ENCODE measurements at places on chromosomes 12 and 14.
A peak's percentile ranks its signal among the peaks of the same experiment; 100 is the strongest.

DNA sequence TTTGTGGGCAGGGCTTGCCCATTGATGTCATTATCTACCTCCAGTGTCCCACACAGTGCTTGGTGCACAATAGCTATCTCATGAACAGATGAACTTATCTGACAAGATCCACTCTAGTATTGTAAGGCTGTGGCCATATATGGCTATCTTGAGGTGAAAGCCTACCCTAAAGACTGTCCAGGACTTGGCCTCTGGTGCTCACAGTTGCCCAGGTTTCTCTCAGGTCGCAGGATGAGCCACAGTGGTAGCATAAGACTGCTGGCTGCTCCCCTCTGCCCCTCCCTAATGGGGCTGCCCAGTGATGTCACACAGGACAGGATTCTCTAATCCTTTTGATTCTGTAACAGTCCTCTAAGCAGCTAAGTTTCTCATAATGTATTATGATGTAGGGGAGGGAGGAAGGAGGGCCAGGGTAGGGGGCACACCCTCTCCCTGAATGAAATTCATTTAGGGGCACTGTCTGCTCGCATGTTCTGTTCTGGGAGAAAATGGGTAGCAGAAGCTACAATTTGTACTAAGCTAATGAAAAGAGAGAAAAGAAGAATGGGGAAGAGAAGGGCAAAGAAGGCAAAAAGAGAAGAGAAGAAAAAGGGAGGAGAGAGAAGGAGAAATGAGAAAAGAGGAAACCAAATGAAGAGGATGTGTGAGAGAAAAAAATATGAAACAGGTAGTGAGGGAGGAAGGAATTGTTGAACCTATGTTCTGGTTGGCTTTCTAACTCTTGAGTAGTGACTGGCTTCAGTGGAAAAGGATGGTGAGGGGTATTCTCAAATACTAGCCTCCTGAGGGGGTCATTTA, 3.4 kb upstream of the PPM1A start:
- DNase-seq: no peak

DNA sequence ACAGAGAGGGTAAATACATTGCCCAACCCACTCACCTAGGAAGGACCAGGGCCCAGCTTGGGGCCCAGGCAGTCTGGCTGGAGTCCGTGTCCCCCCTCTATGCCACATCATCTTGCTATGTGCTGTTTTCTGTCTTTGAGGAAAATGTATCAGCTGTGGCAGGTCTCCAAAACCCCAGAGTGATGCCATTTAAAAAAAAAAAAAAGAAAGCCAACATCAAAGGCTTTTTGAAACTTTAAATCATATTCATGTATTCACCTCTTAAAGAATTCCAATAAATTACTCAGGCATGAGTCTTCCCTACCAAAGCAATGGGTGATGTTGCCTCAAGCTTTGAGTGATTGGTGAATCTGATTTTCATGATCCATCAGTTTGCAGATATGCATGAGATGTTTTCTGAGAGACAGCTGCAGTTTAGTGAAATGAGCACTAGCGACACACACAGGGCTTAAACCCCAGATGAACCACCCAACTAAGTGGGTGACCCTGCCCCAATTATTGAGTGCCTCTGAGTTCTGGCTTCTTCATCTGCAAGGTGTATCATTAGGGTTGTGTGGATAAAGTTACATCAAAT, 6.1 kb downstream of the KRT81 start:
- DNase-seq: peak; percentile 87

DNA sequence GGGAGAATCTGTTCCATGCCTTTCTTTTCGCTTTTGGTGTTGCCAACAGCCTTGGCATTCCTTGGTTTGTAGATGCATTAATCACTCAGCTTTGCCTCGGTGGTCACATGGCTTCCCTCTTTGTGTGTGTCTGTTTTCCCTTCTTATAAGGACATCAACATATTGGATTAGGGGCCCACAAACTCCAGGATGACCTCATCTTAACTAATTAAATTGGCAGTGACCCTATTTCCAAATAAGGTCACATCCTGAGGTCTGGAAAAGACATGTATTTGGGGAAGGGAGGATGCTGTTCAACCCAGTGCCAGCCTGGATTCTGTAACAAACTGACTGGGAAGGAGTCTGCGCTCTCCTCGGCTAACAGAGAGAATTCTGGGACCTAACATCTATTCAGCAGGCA, 365.7 kb upstream of the FKBP4 start:
- peak; percentile 10 for DNase-seq

DNA sequence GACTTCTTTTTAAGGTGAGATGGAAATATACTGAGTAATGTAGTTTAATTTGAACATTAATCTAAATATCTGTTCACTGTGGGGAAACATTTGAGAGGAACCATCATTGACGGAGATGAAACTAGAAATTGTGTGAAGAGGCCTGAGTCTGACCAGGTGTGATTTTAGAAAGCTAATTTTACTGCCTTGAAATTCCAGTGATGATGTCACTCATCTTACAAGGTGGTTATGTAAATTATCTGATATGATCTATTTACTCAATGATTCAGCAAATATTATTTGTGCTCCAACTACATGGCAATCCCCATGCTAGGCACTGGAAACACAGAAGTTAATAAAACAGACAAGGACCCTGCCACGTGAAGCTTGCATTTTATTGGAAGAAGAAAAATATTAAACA, 435.7 kb upstream of the DCN start:
- DNase-seq: no peak

GRCh38 chr12:126144603-126145002, 1079.4 kb downstream of the AACS start:
- no peak for DNase-seq

DNA sequence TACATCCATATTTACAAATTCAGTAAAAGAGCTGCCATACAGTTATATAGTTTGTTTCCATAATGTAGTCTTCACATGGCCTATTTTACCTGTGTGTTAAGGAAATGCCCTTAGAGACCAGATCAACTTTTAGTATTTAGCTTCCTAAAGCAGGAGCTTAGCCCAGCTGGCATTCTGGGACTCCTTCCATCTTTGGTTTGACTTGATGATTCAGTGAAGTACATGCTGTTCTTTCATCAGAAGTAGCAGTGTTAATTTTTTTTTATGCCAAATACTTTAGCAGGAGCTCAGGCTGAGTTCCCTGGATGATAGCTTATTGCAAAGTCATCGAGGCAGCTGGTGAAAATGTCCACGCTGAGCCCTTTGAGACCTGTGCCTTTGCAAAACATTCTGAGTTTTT, 101.0 kb downstream of the FOXG1 start:
- DNase-seq: no peak

Data from fibroblast of upper back skin (primary cell).